ENCODE measurements at places on chromosomes 11 and 22.

- no peak for DNase-seq
Observed at GRCh38 chr11:131723088-131723487, 352.7 kb downstream of the NTM start.

GRCh38 chr11:14042686-14043465, 80.4 kb downstream of the SPON1 start:
- DNase-seq, result no peak

DNA sequence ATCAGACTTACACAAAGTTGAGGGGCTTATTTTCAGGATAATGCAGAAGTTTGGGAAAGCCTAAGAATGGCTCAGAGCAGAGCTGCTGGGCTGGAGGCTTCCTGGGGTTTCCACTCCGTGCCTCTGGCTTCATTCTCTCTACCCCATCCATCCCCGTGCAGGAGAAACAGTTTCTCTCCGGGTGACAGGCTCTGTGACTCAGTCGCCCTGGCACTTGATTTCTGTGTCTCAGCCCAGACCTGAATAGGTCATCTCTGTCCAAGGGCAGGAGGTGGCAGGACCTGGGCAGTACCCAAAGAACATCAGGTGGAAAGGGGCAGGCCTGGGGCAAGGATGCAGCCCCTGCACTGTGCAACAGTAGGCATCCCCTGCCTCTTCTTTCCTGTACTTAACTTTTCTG, 38.4 kb upstream of the RTL6 start:
- no peak for DNase-seq

DNA sequence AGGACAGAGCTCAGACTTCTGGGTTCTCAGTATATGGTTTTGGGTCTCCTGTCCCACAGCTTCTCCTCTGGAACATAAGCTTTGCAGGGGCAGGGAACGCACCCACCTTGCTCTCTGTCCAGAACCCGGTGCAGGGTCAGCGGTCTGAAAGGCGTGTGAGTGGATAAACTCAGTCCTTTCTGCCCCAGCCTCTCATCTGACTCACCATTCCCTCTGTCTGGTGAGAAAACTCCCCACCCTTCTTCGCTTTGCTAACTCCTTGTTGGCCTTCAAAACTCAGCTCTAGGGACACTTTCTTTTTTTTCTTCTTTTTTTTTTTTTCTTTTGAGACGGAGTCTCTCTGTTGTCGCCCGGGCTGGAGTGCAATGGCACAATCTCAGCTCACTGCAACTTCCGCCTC, 68.9 kb upstream of the NUP50 start:
- peak; percentile 48 for DNase-seq

DNA sequence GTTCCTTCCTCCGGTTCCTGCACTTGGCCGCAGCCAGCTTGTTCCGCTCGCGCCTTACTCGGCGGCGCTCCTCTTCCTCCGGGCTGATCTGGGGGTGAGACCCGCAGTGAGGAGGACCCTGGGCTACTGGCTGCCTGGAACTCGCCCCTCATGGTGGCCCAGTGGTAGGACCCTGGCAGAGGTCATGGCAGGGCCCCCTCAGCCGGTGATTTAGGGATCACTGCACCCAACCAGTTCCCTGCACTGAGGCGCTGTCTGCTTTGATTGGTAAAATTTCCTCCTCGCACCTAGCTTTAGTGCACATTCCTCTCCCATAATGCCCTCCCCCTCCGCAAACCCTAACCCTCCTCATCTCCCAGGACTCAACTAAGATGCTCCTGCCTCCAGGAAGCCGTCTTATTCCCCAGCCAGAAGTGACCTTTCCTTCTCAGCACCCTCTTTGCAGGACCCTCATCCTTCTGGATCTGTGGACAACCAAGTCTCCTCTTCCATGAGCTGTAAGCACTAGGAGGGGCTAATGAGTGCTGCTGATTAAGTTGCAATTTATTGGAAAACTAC, 3.6 kb downstream of the CCDC85B start:
- DNase-seq, result no peak

DNA sequence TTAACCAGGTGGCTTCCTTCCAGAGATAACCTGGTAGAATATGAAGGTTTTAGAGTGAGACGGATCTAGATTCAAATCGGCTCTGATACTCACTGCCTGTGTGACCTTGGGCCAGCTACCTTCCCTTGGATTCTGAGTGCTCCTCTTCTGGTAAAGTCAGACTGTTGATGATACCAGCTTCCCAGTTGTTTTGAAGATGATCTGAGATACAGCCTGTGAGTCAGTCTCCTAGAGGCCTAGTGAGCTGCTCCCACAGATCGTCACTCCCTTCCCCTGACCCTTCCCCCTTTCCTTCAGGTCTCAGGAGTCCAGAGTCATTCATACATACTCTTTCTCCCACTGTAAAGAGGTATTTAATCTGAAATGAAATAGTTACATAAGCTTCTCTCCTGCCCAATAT, 207.8 kb downstream of the GRIK4 start:
- no peak for DNase-seq

GRCh38 chr11:45930031-45930794, 7.8 kb downstream of the LARGE2 start:
- DNase-seq, result no peak

GRCh38 chr11:14969901-14970323, 2.2 kb downstream of the CALCA start:
- peak; percentile 52 for DNase-seq

DNA sequence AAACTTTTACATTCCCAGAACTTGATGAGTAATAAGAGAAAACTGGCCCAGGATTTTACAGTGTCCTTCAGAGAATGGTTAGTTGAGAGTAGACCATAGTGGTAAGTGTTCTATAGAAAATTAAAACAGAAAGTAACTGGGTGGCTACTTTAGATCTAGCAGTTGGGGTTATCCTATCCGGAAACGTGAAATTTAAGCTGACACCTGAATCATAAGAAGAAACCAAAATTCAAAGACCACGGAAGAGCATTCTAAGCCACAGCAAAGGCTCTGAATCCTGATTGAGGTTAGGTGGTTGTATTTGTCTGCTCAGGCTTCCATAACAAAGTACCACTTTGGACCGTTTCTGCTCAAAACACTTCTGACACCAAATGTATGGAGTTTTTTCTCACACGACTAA, 34.0 kb downstream of the TTC17 start:
- no peak for DNase-seq

GRCh38 chr22:24416095-24416494, 11.3 kb upstream of the ADORA2A start:
- DNase-seq, result no peak

GRCh38 chr11:64619811-64620380, 28.9 kb downstream of the SLC22A12 start:
- peak; percentile 39 for DNase-seq

DNA sequence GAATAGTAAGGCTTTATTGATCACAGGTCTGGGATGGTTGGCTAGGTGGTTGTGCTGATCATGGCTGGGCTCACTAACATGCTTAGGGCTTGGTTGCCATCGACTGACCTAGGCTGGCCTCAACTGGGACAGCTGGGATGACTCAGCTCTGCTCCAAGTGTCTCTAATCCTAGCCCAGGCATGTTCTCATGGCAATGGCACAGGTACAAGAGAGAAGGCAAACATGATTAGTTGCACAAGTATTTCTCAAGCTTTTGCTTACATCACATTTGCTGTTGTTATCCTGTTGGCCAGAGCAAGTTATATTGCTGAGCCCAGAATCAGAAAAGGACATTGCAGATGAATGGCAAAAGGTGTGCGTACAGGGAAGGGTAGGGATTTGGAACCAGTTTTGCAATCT, 68.5 kb upstream of the SLC35C1 start:
- peak; percentile 17 for DNase-seq

GRCh38 chr11:95058621-95059020, 8.1 kb upstream of the SRSF8 start:
- DNase-seq, result no peak

DNA sequence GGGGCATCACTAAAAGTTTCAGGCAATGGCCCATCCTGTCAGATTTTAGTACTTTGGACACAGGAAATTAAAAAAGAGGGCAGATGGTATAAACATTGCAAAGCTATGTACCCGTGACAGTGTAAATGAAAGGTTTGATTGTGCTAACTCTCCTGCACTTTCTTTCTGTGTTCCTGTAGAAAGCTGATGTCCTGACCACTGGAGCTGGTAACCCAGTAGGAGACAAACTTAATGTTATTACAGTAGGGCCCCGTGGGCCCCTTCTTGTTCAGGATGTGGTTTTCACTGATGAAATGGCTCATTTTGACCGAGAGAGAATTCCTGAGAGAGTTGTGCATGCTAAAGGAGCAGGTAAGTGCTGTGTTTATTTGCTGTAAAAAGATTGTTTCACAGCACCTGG, 10.3 kb downstream of the CAT start:
- peak; percentile 7 for DNase-seq

GRCh38 chr11:70080763-70081162, 2.6 kb downstream of the ANO1 start:
- DNase-seq, result no peak

- no peak for DNase-seq
Observed at GRCh38 chr22:39362932-39363331, 13.1 kb downstream of the SYNGR1 start.

GRCh38 chr22:17476838-17477237, 86.5 kb upstream of the SLC25A18 start:
- no peak for DNase-seq

GRCh38 chr11:134862587-134863195, 450.6 kb upstream of the B3GAT1 start:
- DNase-seq, result no peak

DNA sequence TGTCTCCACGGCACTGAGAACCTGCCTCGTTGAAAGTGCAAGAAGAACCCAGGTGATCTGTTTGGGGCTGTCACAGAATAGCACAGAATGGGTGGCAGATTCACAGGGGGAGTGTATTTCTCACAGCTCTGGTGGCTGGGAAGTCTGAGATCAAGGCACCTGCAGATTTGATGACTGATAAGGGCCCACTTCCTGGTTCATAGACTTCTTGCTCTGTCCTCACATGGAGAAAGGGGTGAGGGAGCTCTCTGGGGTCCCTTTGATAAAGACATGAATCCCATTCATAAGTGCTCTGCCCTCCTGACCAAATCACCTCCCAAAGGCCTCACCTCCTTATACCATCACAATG, 198.5 kb upstream of the SORL1-AS1 start:
- no peak for DNase-seq

DNA sequence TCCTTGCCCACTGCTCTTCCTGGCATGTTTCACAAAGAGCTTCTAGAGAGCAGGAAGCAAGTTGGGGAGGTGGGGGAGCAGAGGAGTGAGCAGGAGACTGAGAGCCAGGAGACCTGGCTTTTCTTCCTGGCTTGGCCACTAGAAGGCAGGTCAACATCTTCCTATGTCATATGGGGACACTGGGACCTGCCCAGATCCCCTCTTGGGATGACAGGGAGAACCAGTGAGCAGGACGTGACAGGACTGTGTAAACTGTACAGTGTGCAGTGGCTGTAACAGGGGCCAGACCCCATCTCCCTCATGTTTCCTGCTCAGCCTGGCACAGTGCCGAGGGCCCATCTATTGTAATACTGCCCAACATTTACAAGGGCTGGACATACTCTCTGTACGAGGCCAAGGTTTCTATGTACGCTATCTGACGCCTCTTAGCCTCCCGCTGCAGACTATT, 29.4 kb downstream of the GDPD5 start:
- DNase-seq, result no peak

DNA sequence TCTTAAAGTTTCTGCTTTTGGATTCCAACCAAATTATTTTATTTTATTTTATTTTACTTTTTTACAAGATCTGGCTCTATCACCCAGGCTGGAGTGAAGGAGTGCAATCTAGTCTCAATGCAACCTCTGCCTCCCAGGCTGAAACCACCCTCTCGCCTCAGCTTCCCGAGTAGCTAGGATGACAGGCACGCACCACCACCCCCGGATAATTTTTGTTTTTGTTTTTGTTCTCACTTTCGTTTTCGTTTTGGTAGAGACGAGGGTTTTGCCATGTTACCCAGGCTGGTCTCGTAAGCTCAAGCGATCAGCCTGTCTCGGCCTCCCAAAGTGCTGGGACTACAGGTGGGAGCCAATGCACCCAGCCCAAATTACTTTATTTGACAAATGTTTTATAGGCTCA, 219.8 kb downstream of the ETS1 start:
- no peak for DNase-seq

DNA sequence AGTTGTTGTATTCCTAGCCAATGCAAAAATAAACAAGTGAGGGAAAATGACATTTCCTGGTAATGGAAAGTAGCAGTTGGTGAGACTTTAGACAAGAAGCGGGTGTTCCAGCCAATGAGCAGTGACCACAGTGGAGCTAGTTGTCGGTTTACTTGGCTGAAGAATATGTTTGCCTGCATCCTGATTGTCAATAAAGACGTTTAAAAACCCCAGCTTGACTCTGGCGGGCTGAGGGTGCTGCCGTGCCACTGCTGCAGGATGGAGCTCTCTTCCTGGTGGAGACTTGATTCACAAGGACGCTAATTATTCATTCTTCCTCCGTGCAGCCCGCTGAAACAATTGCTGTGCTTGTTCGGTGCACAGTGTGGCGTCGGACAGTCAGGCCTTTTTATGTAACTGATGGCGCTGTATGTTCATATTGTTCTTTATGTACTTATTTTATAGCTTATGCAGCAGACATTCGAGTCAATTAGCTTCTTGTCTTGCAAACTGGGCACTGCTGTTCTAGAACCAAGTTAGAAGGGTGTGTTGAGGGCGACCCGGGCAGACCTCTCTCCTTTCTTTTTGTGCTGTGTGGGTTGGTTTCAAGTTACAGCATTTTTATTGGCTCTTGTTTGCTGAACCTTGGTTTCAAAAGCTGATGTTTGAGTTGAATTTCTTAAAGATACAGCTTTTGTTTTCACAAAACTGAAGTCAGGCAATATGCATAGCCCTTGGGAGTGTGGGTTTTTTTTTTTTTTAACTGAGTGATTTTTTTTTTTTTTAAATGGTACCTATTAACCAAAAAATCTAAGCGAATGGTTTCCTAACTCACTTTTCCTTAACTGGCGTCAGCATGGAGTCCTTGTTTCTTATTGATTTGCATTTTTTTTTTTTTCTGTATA, 153.9 kb downstream of the TEAD1 start:
- DNase-seq, result peak; percentile 81

- DNase-seq, result peak; percentile 78
Observed at GRCh38 chr22:37237371-37238268, 6.4 kb downstream of the RAC2 start.

DNA sequence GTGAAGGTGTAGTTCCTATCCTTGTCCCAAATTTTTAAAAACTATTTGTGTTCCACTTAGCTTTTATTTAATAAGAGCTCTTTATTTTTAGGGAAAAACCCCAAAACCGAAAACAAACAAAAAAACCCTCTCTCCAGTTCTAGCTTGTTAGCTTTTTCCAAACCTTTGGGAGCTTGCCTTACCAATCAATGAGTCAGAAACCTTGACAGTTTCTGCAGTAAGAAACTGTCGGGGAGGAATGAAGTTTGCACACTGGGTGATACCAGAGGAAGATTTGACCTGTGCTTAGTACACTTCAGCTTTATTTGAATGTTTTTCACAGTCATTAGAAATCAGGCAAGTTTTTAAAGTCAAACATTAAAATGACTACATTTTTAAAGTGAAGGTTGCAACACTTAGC, 105.0 kb downstream of the FAT3 start:
- peak; percentile 80 for DNase-seq

DNA sequence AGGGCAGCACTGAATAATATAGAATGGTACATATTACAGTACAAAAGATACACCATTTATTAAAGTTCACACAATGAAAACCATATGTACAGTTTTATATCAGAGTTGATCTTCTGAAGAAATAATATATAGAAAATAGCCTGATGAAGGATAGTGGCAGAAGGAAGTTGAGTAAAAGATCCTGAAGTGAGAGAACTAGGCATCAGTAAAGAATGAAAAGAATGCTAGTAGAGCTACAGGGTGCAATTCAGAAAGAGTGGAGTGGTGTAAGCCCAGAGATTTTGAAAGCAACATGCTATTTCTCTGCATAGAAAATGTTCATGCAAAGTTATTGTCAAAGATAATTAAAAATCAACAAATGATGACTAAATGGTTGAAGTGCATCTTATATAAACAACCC, 1552.7 kb upstream of the TENM4 start:
- peak; percentile 29 for DNase-seq

All from astrocyte of the hippocampus (primary cell).